ENCODE measurements at places on chromosomes 7 and 10.

- no peak for DNase-seq
These were observed 52.5 kb upstream of the NRP1 start for GRCh38 chr10:33386926-33387325.

DNA sequence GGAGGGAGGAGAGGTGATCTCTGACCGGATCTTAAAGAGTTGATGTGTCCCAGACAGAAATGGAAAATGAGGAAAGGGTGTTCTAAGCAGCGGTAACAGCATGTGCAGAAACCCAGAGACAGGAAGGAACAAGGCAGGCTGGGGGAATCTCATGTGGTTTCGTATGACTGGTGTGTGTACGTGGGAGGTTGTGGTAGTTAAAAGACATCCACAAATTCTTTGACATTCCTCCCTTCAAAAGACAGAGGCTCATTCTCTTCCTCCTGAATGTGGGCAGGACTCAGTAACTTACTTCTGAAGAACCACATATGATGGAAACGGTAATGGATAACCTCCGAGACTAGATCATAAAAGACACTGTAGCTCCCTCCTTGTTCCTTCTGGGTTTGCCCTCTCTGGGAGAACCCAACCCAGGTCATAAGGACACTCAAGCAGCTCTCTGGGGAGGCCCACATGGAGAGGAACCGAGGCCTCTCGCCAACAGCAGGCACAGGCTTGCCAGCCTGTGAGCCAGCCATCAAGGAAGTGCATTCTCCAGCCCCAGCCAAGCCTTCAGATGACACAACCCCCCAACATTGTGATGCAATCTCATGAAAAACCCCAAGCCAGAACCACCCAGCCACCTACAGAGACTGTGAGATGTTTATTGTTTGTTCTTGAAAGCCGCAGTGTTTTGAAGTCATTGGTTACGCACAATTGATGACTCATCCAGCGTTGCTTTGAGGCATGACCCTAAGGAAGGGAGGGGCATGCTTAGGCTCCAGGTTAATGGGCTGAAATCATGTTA is 116.0 kb downstream of the SLIT1 start:
- peak; percentile 12 for DNase-seq

- peak; percentile 2 for DNase-seq
These were observed 180.5 kb downstream of the ZNF365 start for GRCh38 chr10:62554632-62555199.

DNA sequence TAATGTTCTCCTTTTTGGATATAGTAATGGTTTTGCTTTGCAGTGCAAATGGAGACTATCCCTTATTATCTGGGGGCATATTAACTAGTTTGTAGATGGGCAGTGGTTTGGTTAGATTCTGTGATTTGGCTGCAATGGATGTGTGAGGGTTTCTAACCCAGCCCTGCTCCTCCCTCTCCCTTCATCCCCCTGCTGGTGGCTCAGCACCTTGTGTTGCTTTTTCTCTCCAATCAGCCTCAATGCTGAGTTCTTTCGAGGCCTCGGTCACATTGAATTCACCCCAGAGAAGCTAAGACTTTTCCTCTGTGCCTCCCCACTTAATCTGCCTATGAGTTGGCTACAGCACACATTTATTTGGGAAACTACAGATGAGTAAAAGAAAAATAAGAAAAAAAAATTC is 120.0 kb downstream of the MALRD1 start:
- DNase-seq = no peak

DNA sequence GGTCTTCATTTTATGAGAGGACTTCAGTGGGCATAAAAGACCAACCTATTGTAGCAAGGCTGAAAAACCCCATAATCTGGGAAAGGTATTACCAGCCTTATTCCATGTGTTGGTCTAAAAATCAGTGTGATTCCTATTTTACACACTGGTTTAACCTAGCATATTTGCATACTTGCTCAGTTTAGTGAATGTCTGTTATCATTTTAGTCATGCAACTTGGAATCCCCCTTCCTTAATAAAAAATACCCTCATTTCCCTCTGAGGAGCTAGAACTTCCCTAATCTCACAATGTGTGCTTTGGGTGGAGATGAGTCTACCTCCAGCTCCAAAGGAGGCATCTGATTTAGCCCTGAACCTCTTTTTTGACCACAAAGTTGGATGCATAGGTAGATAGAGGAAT is 312.8 kb upstream of the SORCS1 start:
- DNase-seq = no peak
